NCI-H1694 (cell line): ENCODE measurements at places on chromosomes 16 and 17.
A peak's percentile ranks its signal among the peaks of the same experiment; 100 is the strongest.

GRCh38 chr17:38707678-38708351, 2.7 kb downstream of the MLLT6 start:
- DNase-seq, result no peak

- no peak for DNase-seq
Observed at GRCh38 chr17:76570877-76571471, 14.7 kb downstream of the ST6GALNAC2 start.

DNA sequence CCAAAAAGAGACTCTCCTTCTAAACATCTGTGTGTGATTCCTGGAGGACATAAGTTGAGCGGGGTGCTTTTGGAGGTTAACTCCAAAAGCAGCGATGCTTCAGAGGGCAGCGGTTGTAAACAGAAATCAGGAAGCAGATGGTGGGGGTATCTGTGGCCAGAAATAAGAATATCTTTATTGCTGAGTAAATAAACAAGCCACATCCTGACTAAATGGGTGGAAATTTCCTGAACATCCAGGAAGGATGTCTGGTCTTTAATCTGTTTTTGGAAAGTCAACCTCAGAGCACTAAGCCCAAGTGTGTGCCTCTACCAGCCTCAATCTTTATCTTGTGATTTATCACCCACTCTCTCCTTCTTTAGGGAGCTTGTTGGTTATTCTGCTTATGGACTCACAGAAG, 123.3 kb downstream of the CDH13 start:
- DNase-seq, result peak; percentile 9

DNA sequence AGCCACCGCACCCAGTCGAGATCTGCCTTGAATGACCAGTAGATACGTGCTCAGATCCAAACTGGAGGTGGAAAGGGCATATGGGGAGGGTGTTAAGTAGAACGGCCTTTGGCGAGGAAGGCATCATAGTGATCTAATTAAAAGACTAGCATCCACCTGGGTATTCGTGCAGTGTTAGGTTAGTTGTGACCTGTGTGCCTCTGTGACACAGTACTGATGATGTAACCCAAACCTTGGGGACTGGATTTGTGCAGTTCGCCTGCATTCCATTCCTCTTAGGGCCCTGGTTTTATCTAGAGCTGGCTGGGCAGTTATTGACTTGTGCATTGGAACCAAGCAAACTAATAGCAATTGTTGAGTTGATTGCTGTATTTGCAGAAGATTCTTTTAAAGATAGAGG, 47.9 kb downstream of the SNX29 start:
- DNase-seq, result no peak
